ENCODE measurements at places on chromosomes 12 and 14.

DNA sequence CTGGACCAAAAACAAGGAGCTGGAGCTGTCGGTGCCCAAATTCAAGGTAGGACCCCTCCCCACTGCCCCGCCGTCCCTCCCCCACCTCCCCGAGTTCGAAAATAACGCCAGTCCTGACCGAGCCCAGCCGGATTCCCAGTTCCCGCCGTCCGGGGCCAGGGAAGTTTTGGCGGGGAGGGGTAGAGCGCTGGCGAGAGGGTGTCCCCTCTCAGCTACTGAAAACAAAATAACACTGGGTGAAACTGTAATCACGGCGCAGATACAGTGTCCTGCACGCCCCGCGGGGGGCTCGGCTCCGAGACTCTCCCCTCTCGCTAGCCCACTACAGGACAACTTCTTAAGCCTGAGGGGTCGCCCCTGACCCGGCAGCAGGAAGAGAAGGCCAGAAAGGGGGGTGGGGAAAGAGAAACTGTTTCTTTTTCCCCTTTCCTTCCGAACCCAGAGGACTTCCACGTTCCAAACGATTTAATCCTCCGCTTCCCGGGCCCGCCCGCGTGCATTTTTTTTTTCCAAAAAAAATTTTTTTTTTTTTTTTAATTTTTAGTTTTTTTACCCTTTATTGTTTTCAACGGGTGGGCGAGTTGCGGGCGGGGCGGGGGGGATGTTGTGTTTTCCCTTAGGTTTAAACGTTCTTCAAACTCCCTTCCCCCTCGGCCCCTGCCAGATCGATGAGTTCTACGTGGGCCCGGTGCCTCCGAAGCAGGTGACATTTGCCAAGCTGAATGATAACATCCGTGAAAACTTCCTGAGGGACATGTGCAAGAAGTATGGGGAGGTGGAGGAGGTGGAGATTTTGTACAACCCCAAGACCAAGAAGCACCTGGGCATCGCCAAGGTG, 1.6 kb downstream of the SETD1B start:
- DNase-seq, result no peak

DNA sequence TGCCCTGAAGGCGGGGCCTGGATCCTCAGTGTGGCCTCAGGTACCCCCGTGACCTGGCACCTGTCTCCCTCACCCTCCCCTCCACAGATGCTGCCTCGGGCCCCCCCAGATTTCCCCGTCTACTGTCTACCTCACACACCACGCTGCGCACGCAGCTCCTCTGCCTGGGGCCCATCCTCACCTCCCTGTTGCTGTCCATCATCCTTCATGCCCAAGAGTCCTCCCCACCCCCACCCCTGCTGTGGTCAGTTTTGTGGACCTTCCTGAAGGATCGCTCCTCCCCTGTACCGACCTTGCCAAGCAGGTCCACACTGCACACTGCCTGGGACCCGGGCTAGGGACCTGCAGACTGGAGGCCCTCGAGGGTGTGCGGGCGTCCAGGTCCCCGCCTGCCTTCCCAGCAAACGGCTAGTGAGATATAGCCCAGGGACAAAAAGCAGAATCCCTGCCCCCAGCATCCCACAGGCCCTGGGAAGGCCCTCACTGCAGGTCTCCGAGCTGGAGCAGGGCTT, 197.4 kb upstream of the DIO3 start:
- no peak for DNase-seq

DNA sequence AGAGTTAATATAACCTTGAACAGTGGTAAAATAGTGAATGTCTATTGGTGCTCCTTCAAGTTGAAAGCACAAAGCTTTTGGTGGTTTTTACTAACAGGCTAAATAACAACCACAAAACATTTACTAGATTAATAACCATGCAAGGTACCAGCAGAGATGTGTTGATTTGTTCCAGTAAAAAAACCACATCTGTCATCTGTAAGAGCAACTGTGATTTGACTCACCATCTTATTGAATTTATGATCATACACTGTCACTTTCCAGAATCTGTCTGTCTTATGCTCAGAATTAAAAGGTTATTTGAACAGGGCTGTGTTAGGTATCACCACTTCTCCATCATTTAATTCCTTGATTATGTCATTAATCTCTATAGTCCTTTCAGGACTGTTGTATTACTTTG, 107.0 kb upstream of the PTHLH start:
- no peak for DNase-seq

GRCh38 chr14:23154964-23155587, 28.4 kb downstream of the SLC7A8 start:
- DNase-seq, result no peak

GRCh38 chr12:19450362-19450761, 11.1 kb downstream of the AEBP2 start:
- no peak for DNase-seq

GRCh38 chr12:55721601-55722213, 1.5 kb downstream of the RDH5 start:
- no peak for DNase-seq

DNA sequence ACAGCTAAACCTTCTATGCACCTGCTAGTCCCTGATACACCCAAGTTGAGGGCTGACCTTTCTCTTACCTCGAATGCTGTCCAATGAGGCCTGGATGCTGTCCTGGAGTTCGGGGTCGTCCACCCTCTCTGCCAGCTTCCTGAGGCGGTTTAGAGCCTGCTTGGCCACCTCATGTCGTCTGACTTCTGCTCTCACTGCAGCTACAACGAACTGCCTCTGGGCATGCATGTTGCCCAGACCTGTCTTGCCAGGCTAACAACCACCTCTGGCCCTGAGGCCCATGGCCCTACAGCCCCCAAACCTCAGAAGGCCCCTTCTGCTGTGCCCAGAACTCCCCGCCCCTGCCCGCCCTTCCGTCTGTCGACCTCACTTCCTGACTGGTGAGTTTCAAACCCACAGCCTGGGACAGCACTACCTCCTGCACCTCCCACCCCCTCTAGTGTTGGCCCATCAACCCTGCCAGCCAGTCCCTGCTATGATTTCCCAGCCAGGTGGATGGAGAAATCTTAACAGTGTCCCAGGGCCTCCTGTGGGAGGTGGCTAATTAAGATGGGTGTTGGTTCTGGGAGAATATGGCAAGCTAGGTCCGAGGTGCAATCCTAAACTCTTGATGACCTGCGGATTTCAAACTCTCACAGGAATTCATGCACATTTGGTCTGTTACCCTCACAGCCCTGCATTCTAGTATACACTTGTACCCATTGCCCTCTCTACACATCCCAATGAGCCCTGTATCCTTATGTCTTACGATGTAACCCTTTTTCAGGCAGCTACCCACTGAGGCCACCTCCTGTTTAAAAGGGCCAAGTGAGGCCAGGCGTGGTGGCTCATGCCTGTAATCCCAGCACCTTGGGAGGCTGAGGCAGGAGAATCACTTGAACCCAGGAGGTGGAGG, 2.7 kb upstream of the TSPAN31 start:
- DNase-seq, result no peak

DNA sequence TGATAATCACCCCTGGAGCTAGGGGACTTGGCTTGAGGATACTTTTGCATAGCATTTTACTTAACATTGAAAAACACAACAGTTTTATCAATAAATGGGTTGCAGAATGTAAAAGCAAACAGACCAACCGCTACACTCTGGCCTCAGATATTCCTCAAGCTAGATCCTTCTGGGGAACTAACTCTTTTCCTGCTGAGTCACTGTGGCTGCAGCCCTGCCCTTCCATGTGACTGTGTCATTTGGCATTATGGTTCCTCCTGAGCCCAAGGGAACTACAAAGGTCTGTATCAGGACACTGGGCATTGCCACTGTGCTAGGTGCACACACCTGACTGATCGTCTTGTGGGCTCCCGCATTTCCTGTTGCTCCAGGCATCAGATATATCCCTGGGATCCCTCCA, 56.6 kb downstream of the TTC9 start:
- DNase-seq, result no peak

DNA sequence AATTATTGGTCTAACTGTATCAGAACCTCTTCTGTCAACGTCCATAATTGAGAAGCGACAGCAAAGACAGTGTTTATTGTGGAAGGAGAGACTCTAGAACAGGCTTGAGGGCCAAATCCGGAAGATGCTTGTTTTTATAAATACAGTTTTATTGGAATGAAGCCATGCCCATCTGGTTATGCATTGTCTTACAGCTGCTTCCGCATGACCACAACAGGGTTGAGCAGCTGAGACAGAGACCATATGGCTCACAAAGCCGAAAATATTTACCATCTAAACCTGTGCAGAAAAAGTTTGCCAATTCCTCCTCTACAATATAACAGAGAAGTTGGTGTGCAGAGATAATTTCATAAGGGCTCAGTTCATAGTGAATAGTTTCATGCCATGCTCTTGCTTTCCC, 24.5 kb downstream of the PRKAB1 start:
- DNase-seq, result peak; percentile 18

- no peak for DNase-seq
Observed at GRCh38 chr14:68368850-68369249, 424.0 kb downstream of the ZFP36L1 start.

GRCh38 chr14:50924843-50925242, 19.4 kb downstream of the PYGL start:
- DNase-seq, result no peak

GRCh38 chr12:958588-959123, 9.2 kb upstream of the RAD52 start:
- DNase-seq, result peak; percentile 4

GRCh38 chr14:89730687-89731086, 223.8 kb downstream of the EFCAB11 start:
- DNase-seq, result no peak

GRCh38 chr12:13199592-13199991, 3.1 kb downstream of the EMP1 start:
- no peak for DNase-seq

DNA sequence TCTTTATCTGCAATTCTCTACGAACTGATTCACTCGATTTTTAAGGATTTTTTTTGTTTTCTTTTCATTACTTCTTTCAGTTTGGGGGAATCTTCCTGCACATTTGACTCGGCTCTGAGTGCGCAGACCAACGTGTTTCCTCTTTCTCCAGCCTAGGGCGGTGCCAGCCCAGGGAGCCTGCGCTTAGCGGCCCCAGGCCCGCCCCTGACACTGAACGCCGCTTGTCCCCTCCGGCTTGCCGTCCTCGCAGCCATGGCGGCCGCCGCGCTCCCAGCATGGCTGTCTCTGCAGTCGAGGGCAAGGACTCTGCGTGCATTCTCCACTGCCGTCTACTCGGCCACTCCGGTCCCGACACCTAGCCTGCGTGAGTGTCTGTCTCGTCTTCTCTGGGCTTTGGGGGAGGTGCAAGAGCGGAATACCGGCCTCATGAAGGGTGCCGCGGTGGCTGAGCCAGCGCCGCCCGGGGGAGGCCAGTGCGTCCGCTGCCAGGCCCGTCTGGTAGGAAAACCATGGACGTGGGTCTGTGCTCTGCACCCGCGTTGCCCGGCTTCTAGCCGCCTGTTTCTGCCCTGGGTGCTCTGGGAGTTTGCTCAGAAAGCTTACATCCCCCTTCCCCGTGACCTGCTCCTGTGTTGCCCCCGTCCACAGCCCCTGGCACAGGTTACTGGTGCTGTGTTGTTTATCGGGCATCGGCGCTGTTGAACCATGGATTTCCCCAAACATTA, at the start of gene MRPS35:
TSS of gene MRPS35 (plus strand) at position 241 of the 725 bp plus-strand sequence. CDS start at position 253, 12 bp downstream.
- peak; percentile 16 for DNase-seq

DNA sequence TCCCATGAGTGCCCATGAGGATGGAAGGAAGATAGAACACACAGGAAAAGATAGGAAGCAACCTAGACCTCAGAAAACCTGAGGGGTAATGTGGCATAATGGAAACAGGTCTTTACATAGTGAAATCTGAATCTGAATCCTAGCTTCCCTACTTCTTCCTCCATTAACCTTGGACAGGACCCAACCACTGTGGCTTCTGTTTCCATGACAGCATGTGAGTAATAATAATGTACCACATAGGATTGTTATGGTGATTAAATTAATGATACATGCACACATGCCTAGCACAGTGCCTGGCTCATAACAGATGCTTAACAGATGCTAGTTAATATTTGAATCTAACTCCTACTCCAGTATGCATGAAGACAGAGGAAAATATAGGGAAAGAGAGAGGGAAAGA, 11.2 kb downstream of the TTC9 start:
- no peak for DNase-seq

GRCh38 chr14:76695263-76695920, 65.9 kb upstream of the VASH1 start:
- DNase-seq, result no peak

- DNase-seq, result no peak
Observed at GRCh38 chr12:52415870-52416750, 10.0 kb upstream of the KRT82 start.
